Posterior cingulate gyrus (tissue), 11 donors: ENCODE measurements at places on chromosomes 13 and 19.

- DNase-seq = no peak
These were observed 40.2 kb downstream of the CCNE1 start for GRCh38 chr19:29851769-29852521.

GRCh38 chr13:85632526-85633195 lies 166.6 kb downstream of the SLITRK6 start:
- DNase-seq = no peak

- no peak for DNase-seq
These were observed 242.6 kb downstream of the KCTD12 start for GRCh38 chr13:76643596-76643995.

DNA sequence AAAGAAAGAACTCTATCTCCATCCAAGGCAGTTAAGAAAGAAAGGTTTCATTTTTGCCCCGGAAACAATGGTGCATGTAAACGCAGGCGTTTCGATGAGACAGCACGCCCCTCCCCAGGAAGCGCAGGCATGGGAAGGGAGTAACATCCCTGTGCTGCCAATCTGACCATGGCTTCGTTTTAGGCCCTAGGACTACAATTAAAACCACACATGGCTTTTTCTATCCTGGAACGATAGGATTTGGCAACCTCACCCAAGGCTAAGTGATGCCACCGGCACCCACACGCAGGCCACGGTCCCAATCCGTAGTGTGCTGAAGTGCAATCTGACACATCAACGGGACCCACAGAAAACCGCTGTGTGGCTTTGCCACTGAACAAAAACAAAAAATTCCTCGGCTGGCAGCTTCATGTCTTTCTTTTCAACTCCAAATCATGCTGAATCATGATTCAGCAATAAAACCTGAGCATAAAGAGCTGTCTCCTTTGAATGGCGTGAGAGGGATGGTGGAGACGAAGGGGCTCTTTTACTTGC lies 24.2 kb downstream of the RANBP3 start:
- no peak for DNase-seq

- DNase-seq = no peak
These were observed 21.0 kb upstream of the DLEU7 start for GRCh38 chr13:50864492-50864891.

GRCh38 chr19:7699003-7699402 lies 2.9 kb downstream of the FCER2 start:
- DNase-seq = no peak

DNA sequence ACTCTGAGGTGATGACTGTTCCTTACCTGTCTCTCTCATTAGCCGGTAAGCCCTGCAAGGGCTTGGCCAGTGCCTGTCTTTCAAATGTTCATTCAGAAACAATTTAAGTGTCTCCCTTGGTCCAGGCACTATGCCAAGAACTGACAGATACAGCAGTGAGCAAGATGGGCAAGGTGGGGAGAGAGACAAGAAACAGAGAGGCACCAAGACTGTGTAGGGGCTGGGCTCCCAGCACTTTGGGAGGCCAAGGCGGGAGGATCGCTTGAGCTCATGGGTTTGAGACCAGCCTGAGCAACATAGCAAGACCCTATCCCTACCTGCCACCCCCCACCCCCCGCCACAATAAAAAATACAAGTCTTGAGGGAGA lies 1.3 kb upstream of the CCNE1 start:
- no peak for DNase-seq

GRCh38 chr13:24234200-24234915 lies 73.8 kb downstream of the SPATA13 start:
- no peak for DNase-seq

DNA sequence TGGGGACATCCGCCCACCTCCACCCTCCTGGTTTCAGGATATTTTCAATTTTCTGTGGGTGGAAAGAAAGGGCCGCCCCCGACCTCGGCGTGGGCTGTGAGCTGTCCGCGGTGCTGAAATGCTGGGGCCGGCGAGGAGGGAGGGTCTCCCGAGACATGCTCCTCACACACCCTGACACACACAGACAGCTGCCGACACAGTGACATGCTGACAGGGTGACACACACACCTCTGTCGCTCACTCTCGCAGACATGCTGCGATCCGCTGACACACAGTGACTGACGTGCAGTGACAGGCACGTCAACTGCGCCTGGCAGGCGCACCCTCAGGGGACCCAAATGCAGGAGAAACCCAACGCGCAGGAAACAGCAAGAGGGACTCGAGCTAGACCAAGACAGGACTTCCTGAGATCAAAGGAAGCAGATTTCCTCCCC lies 25.1 kb upstream of the MEIS3 start:
- peak; percentile 72 for DNase-seq

DNA sequence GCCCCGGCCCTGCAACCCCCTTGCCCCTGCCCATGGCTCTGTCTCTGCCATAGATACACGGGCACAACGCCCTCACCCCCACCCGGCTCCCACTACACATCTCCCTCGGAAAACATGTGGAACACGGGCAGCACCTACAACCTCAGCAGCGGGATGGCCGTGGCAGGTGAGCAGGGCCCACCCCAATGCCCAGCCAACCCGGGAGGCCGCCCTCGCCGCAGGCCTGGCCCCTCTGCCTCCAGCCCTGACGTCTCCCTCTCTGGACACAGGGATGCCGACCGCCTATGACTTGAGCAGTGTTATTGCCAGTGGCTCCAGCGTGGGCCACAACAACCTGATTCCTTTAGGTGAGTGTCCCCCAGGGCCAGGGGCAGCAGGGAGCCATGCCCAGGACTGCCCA lies 7.7 kb downstream of the YIPF2 start:
- DNase-seq = no peak

GRCh38 chr19:674282-675151 lies 1.7 kb upstream of the FSTL3 start:
- no peak for DNase-seq

- DNase-seq = no peak
These were observed 39.9 kb upstream of the TMTC4 start for GRCh38 chr13:100714478-100714877.

- DNase-seq = no peak
These were observed 172.8 kb downstream of the KATNAL1 start for GRCh38 chr13:30134578-30134977.

- peak; percentile 90 for DNase-seq
These were observed at the start of gene UGGT2 for GRCh38 chr13:96053003-96053703. UGGT2 (minus strand) TSS chr13:96053401; CDS start chr13:96053312, 89 bp downstream.

DNA sequence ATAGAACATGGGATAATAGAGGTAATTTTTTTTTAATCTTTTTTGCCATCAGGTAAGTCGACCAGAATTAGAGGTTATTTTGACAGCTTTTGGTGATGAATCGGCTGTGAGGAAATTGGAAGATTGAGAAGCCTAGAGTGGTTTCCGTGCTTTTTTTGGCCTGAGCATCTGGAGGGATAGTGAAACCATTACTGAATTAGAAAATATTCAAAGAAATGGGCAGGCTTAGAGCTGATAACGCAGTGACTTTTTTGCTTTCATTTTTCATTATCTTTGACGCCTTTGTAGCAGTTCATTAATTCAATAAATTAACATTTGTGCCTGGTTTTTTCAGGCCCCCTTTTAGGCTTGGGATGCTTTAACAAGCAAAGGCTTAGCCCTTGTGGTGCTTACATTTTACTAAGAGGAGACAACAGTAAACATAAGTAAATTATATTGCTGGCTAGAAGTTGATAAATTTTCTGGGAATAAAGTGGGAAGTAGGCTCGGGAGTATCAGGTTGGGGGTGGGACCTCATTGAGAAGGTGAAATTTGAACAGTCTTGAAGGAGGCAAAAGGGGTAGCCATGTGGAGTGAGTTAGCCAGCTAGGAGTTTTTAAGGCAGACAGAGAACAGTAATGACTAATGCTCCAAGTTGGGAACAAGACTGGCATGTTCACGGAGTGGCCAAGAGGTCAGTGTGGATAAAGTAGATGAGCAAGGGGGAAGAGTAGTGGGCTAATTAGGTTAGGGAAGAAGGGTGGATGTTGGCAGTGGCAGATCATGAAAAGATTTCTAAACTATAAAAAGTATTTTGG lies 36.5 kb downstream of the GTF2F2 start:
- DNase-seq = no peak

DNA sequence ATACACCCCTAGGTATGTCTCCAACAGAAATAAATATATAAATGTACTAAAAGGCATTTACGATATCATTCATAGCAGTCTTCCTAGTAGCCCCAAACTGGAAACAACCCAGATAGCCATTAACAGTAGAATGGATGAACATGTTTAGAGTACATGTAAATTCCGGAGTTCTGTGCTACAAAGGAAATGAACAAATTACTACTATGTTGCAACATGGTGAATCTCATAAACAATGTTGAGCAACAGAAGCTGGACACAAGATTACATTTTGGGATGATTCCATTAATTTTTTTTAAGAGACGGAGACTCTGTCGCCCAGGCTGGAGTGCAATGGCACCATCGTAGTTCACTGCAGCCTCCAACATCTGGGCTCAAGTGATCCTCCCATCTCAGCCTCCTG lies 5.9 kb upstream of the SLC7A10 start:
- DNase-seq = no peak

- no peak for DNase-seq
These were observed 651 bp downstream of the OXGR1 start for GRCh38 chr13:96993634-96994016.

GRCh38 chr19:11747277-11747676 lies 8.5 kb upstream of the ZNF823 start:
- DNase-seq = no peak

GRCh38 chr19:32355309-32355708 lies 9.9 kb downstream of the ZNF507 start:
- DNase-seq = no peak

- DNase-seq = no peak
These were observed 37.5 kb upstream of the CEACAM20 start for GRCh38 chr19:44566984-44567383.

GRCh38 chr13:49248622-49249002 lies 887 bp downstream of the CDADC1 start:
- no peak for DNase-seq

- no peak for DNase-seq
These were observed 738.2 kb downstream of the GPC5 start for GRCh38 chr13:92136449-92137155.

GRCh38 chr13:59543418-59543817 lies 620.3 kb downstream of the DIAPH3 start:
- DNase-seq = no peak

GRCh38 chr19:49911381-49912145 lies 14.9 kb upstream of the IL4I1 start:
- DNase-seq = no peak

- peak; percentile 30 for DNase-seq
These were observed 8.2 kb upstream of the MEIS3 start for GRCh38 chr19:47427241-47428176.

- no peak for DNase-seq
These were observed 792.4 kb upstream of the SLITRK5 start for GRCh38 chr13:86878781-86879180.

DNA sequence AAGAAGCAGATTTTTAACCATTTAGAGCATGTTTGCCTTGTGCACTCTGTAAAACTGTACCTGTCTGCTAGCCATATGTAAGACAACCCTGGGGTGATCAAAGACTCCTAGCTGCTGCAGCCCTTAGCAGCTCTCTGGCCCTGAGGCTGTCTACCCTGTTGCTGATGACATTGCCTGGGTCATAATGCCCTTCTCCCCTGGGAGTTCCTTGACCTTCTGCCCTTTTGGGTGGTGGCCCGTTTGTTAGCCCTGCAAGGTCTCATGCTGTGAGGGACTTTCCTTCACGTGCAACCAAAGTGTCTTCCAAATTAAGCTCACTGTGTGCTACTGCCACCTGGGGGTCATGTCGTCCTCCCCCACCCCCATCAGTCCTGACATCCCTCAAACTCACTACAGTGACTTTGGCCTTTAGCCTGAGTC lies 7.4 kb downstream of the GPC6 start:
- DNase-seq = no peak

- no peak for DNase-seq
These were observed 45.2 kb downstream of the SUCLA2 start for GRCh38 chr13:47955836-47956235.

GRCh38 chr19:35451338-35452096 lies 3.5 kb downstream of the FFAR2 start:
- DNase-seq = no peak

- no peak for DNase-seq
These were observed 463 bp downstream of the SUGP1 start for GRCh38 chr19:19319732-19320360.

GRCh38 chr19:8416796-8417195 lies 3.7 kb downstream of the MARCHF2 start:
- DNase-seq = no peak

DNA sequence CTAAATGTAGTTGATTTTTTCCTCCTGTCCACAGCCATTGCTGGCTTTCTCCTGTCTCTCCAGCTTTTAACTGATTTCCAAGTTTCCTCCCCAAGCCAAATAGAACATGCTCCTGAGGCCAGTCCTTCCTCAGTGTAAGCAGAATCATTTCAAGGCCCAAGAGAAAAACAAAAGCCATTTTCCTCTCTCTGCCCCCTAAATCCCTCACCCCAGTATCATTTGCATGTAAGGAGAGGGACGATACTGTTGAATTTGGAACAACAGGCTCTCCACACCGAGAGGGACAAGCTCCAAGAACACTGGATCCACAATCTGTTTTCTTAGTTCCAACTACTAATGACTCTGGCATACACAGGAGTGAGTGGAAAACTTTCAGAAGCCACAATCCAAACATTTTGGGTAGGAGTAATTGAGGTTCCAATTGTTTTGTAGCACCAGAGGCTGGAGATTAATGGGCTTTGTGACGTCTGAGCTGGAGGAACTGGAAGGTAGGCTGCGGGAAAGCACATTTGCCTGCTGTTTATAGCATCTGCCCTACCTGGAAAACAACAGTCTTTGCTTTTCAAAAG lies 156.8 kb downstream of the FLT1 start:
- DNase-seq = no peak

DNA sequence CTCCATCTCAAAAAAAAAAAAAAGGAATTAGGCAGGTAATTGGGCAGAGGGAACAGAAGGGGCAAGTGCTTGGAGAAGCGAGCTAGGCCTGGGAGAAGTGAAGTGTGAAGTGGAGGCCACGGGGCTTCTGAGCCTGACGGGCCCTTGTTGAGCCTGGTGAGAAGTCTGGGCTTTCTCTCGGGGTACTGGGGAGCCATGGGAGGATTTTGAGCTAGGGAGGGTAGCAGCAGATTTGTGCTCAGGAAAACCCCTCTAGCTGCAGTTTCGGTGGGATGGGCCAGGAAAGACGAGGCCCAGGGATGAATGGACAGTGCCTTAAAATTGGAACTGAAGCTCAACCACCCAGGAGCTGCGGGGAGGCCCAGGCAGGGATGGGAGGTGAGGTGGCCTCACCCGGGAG lies 8.0 kb downstream of the POLR1G start:
- no peak for DNase-seq

DNA sequence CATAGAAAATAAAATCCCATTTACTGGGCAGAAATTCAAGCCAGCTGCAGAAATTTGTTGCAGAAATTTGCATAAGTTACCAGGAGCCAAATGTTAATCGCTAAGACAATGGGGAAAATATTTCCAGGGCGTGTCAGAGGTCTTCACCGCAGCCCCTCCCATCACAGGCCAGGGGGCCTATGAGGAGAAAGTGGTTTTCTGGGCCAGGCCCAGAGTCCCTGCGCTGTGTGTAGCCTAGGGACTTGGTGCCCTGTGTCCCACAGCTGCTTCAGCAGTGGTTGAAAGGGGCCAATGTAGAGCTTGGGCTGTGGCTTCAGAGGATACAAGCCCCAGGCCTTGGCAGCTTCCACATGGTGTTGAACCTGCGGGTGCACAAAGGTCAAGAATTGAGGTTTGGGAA lies 278.9 kb upstream of the PCDH9 start:
- DNase-seq = peak; percentile 51

- DNase-seq = no peak
These were observed 764.1 kb upstream of the SLITRK6 start for GRCh38 chr13:86563308-86563707.
